Stimulated activated CD4-positive, alpha-beta T cell treated with anti-CD3 and anti-CD28 coated beads, Interleukin-12 subunit alpha, Interleukin-12 subunit beta, amount 100 ng/mL, for 48 hours (primary cell): ENCODE measurements at places on chromosomes 6 and 20.

- no peak for DNase-seq
These were observed 275.1 kb upstream of the SGK1 start for GRCh38 chr6:134593024-134593423.

DNA sequence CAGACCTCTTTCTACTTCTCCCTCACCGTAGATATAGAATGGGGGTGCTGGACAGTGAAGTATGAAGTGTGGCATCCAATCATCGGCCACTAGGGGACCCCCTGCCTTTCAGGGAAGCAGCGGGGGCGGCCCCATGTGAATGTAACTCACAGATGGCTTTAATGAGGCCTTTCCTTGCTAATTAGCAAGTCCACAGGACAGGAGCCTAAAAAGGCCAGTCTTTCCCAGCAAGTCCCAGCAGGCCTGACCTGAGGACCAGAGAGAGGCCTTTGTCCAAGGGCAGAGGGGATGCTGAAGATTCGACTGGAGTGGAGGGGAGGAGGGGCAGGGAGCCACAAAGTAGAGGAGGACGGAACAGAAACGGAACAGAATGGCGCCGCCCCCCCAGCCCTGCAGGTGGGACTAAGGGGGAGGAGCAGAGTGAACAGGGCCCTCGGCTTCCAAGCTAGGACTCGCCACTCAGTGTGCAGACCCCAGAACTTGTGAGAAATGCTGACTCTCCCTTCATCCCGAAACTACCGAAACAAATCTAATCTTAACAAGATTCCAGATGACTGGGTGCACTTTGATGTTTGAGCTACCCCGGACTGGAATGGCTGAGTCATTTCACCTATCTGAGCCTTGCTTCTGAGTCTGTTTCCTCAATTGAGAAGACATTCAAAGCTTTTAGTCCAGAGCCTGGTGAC lies 5.8 kb downstream of the C6orf132 start:
- peak; percentile 9 for DNase-seq

GRCh38 chr20:14193443-14193842 lies 144.0 kb downstream of the FLRT3 start:
- no peak for DNase-seq

- DNase-seq, result peak; percentile 1
These were observed 18.0 kb upstream of the DEFB129 start for GRCh38 chr20:208942-209566.

- no peak for DNase-seq
These were observed 241.7 kb downstream of the ATXN1 start for GRCh38 chr6:16519265-16520242.

DNA sequence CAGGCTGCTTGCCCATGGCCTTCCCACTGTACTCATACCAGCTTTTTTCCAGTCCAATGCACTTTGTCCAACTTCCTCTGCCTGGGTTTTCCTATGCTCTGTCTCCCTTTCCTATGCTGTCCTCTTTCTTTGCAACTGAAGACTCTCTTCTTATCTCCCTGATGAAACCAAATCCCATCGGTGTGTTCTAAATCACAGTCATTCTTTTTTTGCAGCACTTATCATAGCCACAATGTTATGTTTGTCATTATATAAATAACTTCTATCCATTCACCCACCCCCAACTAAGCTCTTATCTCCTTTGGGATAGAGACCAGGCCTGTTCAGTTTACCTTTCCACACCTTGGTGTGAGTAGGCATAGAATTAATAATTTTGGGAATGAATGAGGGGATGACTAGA lies 121.0 kb downstream of the GPX5 start:
- no peak for DNase-seq

DNA sequence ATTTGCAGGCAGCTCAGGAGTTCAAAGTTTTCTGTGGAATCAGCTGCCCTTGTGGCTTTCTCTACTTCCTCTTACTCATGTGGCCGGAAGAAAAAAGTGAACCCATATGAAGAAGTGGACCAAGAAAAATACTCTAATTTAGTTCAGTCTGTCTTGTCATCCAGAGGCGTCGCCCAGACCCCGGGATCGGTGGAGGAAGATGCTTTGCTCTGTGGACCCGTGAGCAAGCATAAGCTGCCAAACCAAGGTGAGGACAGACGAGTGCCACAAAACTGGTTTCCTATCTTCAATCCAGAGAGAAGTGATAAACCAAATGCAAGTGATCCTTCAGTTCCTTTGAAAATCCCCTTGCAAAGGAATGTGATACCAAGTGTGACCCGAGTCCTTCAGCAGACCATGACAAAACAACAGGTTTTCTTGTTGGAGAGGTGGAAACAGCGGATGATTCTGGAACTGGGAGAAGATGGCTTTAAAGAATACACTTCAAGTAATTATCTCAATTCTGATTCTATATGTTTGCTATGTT lies 1.1 kb downstream of the MGME1 start:
- DNase-seq, result no peak

DNA sequence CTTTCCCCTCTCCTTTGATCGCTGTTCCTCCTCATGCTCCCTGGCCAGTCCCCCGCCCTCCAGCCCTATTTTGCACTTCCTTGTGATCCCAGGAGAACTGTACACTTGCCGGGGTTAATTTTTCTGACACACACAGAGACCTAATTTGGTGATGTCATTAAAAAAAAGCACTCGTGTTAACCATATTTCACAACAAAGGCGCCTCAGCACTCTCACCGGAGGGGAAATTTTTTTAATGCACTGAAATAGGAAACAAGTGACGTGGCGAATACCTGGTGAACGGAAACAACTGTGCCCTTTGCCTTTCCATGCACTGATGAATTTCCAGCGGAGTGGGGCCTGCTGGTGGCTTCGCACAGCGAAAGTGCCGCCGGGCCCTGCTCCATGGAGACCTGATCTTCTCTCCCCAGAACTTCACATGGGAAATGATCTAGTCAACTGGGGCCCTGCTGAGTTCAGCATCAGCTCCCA lies 53.9 kb upstream of the TAGAP start:
- peak; percentile 56 for DNase-seq

- DNase-seq, result no peak
These were observed 9.7 kb downstream of the ATG5 start for GRCh38 chr6:106315765-106316374.

GRCh38 chr6:73024598-73024997 lies 200.7 kb downstream of the KHDC1L start:
- DNase-seq, result no peak

- peak; percentile 33 for DNase-seq
These were observed 864.2 kb downstream of the KIF16B start for GRCh38 chr20:15708984-15709598.

DNA sequence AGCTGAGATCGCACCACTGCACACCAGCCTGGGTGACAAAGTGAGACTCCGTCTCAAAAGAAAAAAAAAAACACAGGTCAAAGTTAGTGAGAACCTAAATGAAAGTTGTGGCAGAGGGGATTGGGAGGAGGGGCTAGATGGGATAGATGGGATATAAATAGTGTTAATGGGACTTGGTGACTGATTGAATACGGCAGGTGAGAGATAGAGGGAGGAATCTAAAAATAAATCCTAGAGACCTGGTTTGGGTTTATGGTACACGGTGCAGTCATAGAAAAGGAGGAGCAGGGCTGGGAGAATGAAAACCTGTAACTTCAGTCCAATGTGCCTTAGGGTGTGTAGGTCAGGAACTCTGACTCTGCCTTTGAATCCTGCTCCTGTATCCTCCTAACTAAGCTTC lies 25.0 kb upstream of the DEK start:
- no peak for DNase-seq
